ENCODE measurements at places on chromosomes 11 and 22.
A peak's percentile ranks its signal among the peaks of the same experiment; 100 is the strongest.

DNA sequence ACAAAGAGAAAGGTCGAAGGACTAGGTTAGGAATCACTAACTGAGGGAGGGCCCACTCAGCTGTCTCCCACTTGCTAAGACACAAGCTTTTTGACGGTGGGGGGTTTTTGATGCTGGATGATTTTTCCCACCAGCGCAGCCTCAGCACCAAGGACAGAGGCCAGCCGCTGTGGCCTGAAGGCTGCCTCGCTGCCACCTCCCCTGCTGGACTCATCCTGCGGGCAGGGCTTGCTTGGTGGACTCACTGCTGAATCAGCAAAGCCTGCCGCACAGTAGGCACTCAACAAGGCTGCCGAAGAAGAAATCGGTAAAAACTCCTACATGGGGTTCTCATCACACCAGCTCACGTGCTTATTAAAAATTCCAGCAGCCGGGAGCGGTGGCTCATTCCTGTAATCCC lies 2.6 kb downstream of the ALG12 start:
- DNase-seq: no peak

GRCh38 chr22:31090217-31091085 lies 9.3 kb downstream of the SMTN start:
- DNase-seq: no peak

DNA sequence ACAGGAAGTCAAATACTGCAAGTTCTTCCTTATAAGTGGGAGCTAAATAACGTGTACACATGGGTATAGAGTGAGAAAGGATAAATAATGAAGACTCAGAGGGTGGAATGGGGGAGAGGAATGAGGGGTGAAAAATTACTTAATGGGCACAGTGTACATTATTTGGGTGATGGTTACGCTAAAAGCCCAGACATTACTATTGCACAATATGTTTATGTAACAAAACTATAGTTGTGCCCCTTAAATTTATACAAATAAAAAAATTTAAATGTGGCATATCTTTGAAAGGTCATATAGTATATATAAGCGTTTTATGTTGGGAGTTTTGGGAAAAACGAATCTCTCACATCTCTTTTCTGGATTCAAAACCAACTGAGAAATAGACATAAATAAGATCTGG lies 96.1 kb downstream of the KIF18A start:
- no peak for DNase-seq

DNA sequence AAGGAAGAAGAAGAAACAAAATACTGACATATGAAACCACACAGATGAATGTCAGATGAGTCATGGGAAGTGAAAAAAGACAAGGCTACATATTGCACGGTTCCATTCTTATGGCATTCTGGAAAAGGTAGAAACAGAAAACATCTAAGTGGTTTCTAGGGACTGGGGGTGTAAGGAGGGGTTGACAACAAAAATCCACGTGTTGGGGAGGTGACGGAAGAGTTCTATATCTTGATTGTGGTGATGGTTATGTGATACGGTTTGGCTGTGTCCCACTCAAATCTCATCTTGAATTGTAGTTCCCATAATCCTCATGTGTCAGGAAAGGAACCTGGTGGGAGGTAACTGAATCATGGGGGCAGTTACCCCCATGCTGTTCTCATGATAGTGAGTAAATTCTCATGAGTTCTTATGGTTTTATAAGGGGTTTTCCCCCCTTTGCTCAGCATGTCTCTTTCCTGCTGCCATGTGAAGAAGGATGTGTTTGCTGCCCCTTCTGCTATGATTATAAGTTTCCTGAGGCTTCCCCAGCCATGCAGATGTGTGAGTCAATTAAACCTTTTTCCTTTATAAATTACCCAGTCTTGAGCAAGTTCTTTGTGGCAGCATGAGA lies 6.4 kb upstream of the ARFGAP3 start:
- DNase-seq: peak; percentile 55

DNA sequence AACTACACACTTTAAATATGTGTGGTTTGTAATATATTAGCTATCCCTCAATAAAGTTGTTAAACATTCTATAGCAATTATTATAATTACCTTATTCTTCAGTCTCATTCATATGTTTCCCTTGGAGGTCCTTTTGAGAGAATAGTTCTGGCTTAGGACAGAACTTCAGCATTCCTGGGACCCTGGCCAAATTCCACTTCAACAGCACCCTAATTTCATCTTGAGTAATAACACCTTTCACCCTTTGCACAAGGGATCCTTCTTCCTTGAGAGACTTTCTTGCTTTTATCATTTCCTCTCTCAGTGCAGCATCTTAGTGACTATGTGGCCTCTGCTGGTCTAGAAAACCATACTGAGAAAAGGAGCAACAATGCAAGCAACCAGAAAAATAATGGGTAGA lies 255.9 kb downstream of the C11orf87 start:
- DNase-seq: no peak

GRCh38 chr11:112129656-112130055 lies 34.2 kb downstream of the IL18 start:
- DNase-seq: no peak

GRCh38 chr11:117189191-117189940 lies 9.8 kb upstream of the TAGLN start:
- DNase-seq: no peak

DNA sequence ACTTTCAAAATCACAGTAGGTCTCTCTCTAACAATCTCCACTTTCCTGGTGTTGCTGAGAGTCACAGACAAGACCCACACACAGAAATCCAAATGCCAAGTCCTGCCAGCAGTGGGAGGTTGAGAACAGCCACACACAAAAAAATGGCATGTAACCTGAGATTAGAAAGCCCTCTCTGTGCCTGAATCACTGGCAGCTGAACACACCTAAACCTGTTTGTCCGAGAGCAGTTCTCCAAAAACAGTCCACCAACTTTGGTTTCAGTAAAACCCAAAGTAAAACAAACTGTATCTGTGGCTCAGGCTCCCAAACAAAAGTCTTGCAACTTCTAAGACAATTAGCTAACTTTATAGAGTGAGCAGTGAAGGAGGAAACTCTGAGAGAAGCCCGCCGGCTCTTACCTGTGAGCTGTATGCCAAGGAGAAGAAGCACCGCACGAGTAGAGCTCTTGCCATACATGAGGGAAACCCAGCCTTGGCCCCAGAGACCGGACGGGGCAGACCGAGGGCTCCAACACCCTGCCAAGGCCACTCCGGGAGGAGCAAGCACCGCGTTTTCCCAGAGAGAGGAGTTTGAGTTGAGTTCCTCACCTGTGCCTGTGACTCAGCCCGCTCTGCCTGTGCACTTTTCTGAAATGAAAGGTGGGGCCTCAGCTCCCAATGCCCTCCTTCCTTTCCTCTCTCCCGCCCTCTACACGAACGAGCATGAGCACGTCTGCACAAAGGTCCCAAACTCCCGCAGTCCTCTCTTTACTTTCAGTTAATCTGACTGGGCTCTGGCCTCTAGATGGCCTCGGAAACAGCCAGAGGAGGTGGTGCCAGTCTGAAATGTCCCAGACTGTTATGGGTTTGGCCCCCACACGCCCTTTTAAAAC lies at the start of gene MPZL2:
Gene MPZL2, minus strand, starts transcription at position 603 of the 874 bp plus-strand sequence. Its CDS starts 144 bp downstream, at position 459.
- peak; percentile 57 for DNase-seq

DNA sequence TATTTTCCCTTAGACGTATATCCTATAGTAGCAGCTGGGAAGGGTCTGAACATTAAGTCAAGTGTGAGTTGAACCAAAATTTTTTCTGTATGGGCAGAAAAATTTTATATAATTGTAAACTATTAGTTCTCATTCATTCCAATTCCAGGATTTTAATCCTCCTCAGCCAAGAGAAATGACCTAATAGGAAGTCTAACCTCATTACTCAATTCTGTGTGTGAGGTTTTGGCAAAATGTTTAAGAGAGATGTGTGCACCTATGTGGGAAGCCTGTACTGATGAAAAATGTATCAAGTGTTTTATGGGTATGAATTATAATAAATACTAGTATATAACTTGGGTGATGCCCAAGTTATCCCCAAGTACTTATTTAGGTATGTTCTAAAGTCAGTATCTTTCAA lies 311.6 kb upstream of the PITPNB start:
- DNase-seq: no peak

GRCh38 chr22:29031227-29032011 lies 30.2 kb downstream of the C22orf31 start:
- no peak for DNase-seq

DNA sequence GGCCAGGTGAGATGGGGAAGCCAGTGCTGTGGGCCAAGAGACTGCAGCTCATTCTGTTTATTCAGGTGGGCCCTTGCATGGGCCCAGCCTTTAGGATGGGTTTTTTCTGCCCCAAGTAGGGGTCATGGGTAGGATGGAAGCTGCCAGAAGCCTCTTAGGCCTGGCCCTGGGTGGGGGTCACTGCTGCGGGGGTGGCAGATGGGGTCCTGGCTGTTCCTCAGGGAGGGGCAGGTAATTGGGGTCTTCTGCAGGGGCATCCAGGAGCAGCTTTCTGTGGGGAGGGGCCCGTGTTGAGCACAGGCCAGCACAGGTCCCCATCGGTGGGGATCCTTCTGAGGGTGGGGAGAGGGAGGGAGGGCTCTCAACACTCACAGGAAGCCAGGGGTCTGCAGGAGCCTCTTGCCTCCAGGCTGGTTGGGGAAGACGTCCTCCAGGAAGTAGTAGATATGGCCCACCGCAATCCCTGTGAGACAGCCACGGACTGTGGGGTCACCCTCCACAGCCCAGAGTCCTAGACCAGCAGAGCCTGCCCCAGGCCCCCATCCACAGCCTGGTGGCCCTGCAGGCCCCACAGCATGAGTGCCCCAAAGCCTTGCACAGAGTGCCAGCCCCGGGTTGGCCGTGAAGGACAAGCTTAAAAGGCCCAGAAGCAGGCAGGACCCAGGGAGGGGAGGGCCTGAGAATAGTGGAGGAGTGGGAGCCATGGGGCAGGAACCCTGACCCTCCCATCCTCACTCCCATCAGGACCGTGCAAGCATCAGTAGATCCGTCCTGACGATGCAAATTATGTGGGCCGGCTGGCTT lies 1.9 kb downstream of the DERL3 start:
- DNase-seq: no peak

DNA sequence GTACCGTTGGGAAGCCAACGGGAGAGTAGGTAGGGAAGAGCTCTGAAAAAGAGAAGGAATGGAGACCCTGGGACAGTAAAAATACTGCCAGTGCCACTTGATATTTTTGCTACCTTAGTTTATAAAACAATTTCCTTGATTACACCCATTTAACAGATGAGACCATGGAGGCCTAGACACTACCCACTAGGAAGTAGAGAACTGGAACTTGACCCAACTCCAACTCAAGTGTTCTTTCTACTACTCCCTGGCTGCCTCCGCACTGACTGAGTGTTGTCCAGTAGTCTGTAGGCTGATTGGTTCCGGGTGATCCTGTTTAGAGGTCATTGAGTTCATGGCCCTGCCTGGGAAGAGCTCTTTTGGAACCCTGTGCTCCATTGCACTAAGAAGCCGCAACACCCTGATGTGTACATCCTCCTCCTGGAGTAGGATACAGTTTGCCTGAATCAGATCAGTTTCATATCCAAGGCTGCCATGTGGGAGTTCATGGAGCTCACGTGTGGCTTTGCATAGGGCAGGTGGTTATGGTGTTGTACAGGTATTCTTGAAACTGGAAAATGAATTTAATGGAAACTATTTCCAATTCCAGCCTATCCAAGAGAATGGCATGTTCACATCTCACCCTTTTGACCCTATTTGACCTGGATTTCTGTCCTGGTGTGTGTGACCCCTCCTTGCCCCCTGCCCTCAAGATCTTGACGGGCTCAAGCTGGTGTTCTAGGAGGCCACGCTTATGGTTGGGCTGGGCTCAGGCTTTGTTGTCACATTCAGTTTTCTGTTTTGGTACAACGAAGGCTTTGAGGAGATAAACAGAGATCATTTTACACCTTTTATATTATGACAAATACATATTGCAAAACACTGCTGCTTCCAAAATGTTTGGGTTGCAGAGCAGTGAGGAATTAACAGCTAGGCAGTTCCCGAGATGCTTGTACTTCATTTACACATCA lies 102.2 kb upstream of the NNMT start:
- DNase-seq: no peak

DNA sequence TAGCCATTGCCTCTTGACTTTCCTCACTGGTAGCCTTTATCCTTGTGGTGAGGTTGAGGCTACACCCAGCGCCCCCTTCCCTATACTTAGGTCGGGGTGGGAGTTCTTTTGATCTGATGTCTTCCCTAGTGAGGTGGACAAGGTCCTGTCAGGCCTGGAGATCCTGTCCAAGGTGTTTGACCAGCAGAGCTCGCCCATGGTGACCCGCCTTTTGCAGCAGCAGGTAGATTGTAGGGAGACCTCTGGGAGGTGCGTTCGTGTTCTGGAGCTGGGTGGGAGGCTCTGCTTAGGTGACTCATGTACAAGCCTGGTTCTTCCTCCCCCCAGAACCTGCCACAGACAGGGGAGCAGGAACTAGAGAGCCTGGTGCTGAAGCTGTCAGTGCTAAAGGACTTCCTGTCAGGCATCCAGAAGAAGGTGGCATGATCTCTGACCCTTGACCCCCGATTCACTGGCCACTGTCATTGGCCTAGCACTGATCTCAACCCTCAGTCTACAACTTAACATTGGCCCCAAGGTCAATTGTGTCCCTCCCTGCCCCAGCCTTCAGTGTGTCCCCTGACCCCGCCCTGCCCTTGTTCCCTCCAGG lies 4.9 kb downstream of the INPPL1 start:
- no peak for DNase-seq

DNA sequence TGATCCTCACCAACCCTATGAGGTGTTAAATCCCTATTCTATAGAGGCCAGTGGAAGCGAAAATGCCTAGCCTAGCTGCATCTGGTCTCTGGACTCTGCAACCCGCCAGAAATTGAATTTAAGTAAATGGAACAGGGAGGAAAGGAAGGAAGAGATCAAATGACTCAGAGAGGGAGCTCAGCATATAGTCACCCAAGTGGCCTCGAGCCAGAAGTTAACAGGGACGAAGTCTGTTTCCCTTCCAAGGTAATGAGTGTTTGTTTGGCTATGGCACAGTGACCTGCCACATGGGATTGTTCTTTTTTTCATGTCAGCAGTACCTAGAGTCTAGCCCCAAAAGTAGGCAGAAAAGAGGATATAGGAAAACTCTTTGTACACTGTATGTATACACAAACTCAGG lies 66.3 kb downstream of the PAK1 start:
- DNase-seq: no peak

DNA sequence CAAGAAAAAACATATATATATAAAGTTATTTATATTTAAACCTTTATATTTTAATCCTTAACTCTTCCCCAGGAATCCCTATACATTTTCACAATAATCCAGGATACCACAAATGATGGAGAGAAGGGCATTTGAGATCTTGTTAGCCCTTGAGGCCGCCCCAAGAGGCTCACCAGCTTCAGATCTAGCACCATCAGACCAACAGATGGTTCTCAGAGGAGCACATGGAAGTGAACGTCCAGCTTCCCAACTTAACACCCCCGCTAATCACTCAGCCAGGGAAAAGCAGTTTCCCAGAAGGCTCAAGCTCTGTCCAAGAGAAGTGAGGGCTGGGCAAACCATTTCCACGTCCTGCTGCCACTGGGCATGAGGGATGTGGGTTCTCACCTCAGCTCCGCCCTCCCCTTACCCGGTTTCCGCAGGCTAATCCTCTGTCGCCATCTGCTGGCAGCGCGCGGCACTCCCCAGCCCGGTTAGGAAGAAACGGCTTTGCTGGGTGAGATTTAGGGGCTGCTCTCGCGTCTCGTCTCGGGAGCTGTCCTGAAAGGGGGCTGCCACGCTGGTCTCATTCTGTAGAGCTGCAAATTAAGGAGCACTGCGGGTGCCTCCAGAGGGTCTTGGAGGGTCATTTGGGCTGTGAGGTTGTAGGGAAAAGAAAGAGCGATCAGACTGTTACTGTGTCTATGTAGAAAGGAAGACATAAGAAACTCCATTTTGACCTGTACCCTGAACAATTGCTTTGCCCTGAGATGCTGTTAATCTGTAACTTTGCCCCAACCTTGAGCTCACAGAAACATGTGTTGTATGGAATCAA lies 6.8 kb upstream of the FAM111A start:
- DNase-seq: peak; percentile 90

Measured in stimulated activated CD4-positive, alpha-beta T cell treated with anti-CD3 and anti-CD28 coated beads, Interleukin-15, amount 100 ng/mL, for 24 hours (primary cell).